ENCODE measurements at places on chromosomes 2 and 18. TPM values are rescaled to one million over a fixed set of nuclear protein-coding genes. Genes with fewer than 3 reads are reported as not detected.

GRCh38 chr2:61713457-61713856 is 140.4 kb downstream of the FAM161A start:
- DNase-seq, result no peak

- no peak for DNase-seq
Measured at GRCh38 chr18:8987241-8987640, 115.3 kb upstream of the NDUFV2 start.

DNA sequence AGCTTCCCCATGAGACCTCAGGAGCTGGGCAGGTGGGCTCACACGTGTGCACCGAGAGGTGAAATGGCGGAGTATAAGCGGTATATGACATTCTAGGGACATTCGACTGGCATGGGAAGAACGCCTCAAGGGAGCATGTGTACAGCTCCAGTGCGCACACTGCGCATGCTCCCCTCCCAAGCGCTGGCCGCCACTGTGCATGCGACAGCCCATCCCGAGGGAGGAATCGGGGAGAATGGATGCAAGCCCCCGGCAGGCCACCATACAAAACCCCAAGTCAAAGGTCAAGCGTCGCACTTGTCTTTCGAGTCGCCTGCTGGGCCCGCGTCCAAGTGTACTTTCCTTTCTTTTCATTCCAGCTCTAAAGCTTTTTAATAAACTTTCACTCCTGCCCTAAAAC is 103.4 kb upstream of the ODC1 start:
- DNase-seq, result no peak

DNA sequence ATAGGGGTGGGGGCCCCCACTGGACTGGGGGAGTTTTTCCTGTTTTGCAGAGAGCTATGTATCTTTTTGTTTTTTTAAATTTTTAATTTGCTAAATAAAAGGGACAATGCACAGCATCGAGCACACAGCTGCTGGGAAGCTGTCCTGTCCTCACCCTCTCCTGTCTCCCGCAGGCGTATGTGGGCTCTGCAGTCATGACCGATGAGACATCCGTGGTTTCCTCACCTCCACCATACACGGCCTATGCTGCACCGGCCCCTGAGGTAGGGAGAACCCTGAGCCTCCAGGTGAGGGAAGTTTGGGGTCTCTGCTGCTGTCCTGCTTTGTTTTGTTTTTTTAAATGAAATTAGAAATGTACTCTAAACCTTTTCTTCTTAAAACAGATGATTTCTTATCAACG is 27.6 kb downstream of the PLEKHB2 start:
- DNase-seq, result no peak

DNA sequence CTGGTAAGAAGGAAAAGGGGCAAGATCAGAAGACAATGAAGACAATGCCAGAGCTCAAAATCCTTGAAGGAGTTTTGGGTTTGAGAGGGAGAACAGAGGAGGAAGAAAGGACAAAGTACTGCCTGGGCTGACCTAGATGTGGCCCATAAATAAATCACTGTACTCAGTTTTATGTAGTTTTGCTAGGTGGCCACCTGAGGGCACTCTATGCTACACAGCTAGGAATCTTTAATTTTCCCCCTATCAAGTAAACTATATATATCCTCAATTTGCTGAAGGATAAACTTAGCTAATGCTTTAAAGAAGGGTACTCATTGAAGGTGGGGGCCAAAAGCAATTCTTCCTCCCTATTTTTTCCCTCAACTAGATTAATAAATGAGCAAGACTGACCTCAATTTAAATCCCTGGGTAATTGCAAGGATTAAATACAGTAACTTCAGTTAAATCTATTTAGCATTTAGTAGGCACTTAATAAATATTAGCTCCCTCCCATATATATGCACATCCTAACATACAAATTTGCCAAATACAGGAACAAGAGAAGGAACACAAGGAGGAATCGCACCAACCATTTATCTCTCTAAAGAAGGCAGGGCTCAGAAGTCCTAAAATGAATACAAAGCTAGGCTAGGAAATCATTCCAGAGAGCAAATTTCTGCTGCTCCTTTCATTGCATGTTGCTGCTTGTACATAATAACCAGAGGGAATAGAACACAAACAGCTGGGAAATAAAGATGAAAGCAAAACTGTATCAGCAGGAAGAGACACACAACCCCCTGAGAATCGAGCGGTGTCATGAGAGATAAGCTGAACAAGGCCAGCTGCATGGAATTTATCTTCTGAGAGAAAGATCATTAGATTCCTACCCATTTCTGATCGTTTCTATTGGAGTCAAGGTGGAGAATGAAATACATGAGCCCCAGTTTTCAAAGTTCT is 540.1 kb downstream of the NRXN1 start:
- DNase-seq, result no peak

- no peak for DNase-seq
Measured at GRCh38 chr2:198478361-198478760, 674.0 kb downstream of the PLCL1 start.

- no peak for DNase-seq
Measured at GRCh38 chr2:41595240-41595639, 452.6 kb upstream of the PKDCC start.

DNA sequence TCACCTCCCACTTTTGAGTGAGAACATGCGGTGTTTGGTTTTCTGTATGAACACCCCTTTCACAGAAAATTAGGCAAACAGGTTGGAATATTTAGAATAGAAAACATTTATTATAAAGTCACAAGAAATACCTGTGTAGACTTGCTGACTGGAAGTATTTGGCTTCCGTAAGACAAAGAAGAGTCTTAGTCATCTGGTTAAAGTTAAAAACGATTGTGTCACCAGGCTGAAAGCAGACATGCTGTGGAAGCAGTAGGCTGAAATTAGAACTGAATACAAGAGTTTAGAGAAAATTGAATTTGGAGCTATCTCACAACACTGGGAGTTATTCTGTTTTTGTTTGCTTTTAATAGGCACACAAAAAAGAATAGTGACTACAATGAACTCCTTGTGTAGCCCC is 16.2 kb upstream of the CLASP1 start:
- no peak for DNase-seq

DNA sequence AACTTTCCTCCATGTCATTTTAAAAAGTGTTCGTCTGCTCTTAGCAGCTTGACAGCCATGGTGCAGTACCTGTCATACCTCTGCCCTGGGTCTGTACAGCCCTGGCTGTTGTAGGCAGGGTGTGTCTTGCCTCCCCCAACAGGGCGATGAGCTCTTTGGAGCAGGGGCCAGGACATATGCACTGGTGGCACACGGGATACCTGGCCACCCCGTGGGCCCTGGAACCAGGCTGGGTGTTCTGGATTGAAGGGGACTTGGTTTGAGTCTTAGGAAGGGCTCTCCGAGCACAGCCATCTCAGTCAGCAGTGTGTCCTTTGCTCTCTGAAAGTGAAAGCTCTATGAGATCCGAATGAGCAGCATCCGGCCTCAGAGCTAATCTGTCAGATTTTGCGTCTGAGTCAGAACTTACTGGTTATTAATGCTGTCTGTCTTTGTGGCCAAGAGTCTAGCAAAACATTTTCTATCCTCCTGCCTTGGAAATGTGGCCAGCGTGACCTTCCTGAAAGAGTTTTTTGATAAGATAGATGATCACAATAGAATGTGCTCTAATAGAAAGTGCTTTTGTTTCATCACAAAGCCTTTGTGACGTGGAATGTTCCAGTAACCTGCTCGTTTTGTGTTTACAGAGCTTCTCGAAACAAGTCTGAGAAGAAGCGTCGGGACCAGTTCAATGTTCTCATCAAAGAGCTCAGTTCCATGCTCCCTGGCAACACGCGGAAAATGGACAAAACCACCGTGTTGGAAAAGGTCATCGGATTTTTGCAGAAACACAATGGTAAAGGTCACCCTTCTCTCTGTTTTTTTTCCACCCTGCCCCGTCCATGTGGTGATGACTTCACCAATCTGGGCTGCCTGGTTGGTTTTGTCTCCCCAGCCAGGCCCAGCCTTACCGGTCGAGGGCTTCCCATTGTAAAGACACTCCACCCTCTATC is 77.3 kb upstream of the RPL31 start:
- DNase-seq, result peak; percentile 65

DNA sequence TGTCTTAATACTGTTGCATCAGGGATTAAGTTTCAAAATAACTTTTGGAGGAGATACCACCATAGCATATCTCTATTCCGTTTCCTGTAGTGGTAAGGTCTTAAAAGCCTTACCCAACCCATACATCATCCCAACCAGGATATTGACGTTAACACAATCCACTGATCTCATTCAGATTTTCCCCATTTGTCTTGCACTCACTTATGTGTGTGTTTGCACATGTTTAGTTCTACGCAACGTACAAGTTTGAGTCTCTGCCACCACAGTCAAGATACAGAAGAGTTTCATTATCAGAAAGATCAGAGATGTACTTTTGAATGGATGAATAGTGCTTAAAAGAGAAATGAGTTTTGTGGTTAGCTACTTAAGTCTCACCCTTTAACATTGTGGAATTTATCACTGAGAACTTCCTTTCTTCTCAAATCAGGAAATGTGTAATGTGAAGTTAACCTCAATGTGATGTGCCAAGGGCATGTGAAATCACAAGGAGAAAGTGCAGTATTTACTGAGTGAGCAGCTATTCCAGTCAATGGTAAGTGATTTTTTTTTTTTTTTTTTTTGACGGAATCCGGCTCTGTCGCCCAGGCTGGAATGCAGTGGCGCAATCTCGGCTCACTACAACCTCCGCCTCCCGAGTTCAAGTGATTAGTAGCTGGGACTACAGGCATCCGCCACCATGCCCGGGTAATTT is 69.2 kb upstream of the EPHA4 start:
- no peak for DNase-seq

DNA sequence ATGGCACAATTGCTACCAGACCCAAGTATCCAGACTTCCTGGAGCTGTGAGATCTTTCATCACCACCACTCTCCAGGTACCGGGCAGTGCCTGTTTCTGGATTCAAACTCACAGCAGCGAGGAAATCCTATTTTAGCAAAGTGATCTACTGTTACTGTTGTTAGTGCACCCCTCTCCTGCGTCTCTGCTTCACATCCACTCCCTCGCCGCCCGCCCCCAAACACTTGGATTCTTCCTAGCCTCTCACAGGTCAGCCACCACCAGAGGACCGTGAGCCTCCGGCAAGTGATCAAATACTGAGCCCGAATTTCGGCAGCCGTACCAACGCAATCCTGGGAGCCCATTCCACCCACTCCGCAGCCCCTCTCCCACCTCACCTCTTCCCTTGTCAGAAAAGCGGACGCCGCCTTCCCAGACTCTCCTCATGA is 519 bp downstream of the METTL4 start:
- peak; percentile 78 for DNase-seq

GRCh38 chr2:234391625-234392024 is 105.3 kb downstream of the ARL4C start:
- DNase-seq, result no peak

PLGLB1 gene
- total RNA-seq, result 0.84 TPM

LIMS4 gene
- 2.7 TPM for total RNA-seq

TMEFF2 gene
- total RNA-seq, result 0.08 TPM

TTN gene
- 1,545 TPM for total RNA-seq

GALR1 gene
- total RNA-seq, result 0.03 TPM

EVA1A gene
- total RNA-seq, result 0.84 TPM

PEX13 gene
- 19.9 TPM for total RNA-seq
